Neural crest cell (in vitro differentiated cells): ENCODE measurements at places on chromosomes 4 and X. TPM values are rescaled to one million over a fixed set of nuclear protein-coding genes. Genes with fewer than 3 reads are reported as not detected.

DNA sequence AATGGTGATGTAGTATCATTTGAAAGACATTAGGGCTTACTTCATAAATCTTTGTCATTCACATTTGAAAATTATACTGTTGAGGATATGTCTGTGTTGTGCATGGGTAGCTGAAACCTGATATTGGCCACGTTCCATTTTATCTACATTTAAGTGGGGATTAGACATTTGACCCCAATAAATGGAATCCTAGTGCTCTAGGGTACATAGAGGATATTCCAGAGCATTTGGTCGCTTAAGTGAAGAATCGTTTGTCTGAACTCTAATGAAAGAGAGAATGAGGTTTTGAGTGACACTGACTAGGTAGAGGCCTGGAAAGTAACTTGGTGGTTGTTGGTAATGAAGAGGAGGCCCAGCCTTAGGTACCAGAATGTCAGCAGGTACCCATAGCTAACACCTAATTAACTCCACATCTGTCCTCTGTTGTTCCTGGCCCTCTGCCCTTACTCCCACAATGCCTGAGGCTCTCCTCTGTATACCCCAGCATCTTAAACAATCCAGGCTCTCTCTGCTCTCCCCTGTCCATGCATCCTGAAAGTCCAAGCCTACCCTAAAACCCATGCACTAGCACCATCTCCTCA, 299.5 kb upstream of the KLF3 start:
- H3K4me3 ChIP-seq = no peak overlapping the region
- H3K4me1 ChIP-seq = no peaks in the 10 kb centered on the region
- no peaks in the 10 kb centered on the region for H3K27me3 ChIP-seq
- H3K27ac ChIP-seq = no peak overlapping the region
- no peak for DNase-seq

FTSJ1 gene
- 42.2 and 45.8 TPM in 2 replicates for total RNA-seq

- peaks cover 16% of the 10 kb centered on the region for H3K27me3 ChIP-seq
- no peak overlapping the region for H3K4me3 ChIP-seq
- DNase-seq = no peak
- H3K27ac ChIP-seq = no peak overlapping the region
- peaks cover 3% of the 10 kb centered on the region for H3K36me3 ChIP-seq
Measured at GRCh38 chr4:8730159-8730558, 137.6 kb downstream of the CPZ start.

GRCh38 chrX:79408623-79409322, 41.6 kb upstream of the ITM2A start:
- H3K27ac ChIP-seq = no peak overlapping the region
- H3K4me3 ChIP-seq = no peak overlapping the region
- peaks cover 4% of the 10 kb centered on the region for H3K36me3 ChIP-seq
- H3K4me1 ChIP-seq = no peaks in the 10 kb centered on the region

COX18 gene
- total RNA-seq = 20.1 and 20.4 TPM in 2 replicates

FBXW7 gene
- total RNA-seq = 33.4 and 42.4 TPM in 2 replicates

DNA sequence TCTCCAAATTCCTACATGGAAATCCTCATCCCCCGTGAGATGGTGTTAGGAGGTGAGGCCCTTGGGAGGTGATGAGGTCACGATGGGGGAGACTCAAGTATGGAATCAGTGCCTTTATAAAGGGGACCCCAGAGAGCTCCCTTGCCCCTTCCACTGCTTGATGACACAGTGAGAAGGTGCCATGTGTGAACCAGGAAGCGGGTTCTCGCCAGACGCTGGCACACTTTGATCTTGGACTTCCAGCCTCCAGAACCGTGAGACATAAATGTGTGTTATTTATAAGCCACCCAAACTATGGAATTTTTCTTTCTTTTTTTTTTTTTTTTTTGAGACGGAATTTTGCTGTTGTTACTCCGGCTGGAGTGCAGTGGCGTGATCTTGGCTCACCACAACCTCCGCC, 237.6 kb downstream of the DHRSX start:
- H3K4me3 ChIP-seq = no peak overlapping the region
- H3K36me3 ChIP-seq = peaks cover 5% of the 10 kb centered on the region
- no peaks in the 10 kb centered on the region for H3K27me3 ChIP-seq

KCND1 gene
- 1.2 TPM in 2 replicates for total RNA-seq

GRCh38 chr4:38976308-38976707, 55.9 kb downstream of the TMEM156 start:
- H3K36me3 ChIP-seq = no peaks in the 10 kb centered on the region
- no peaks in the 10 kb centered on the region for H3K27me3 ChIP-seq
- H3K27ac ChIP-seq = no peak overlapping the region
- H3K4me3 ChIP-seq = no peak overlapping the region

C4orf51 gene
- not detected in 2 replicates for total RNA-seq

DNA sequence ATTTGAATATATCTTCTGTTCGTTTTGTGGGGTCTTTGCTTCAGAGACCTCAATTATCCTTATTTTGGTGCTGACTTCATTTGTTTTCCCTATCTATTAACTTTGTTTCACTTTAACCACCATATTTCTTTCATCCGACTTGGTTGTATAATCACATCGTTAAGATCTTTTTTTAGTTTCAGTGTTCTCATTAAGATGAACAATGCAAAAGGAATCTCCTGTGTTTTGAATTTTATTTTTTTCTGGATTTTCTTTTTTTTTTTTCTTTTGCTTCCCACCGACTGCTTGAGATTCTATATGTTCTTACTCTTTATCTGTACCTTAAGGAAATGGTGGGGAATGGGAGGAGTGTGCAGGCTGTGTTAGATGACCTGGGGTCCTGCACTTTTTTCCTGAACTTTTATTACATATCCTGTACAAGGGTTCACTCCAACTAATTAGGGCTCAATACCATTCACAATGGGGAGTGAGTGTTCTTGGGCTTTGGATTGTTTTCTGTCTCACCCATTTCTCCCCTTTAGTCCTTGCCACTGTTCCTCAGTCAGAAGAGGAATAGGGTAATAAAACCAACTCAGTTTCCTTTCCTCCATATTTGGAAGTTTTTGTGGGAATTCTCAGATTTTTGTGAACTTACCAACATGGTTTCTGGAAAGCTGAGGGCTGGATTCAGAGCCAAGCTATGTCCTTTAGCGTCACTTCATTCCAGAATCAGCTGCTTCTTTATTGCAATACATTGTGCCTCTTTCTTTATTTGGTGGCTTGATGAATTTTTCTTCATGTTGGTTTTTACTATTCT, 43.2 kb upstream of the BMPR1B start:
- DNase-seq = no peak
- no peaks in the 10 kb centered on the region for H3K36me3 ChIP-seq
- no peak overlapping the region for H3K4me3 ChIP-seq
- H3K27ac ChIP-seq = no peak overlapping the region
- H3K4me1 ChIP-seq = no peaks in the 10 kb centered on the region

GRCh38 chrX:57172544-57172943, 35.3 kb upstream of the SPIN2A start:
- no peak overlapping the region for H3K27ac ChIP-seq
- no peak overlapping the region for H3K4me3 ChIP-seq
- H3K27me3 ChIP-seq = no peaks in the 10 kb centered on the region
- no peaks in the 10 kb centered on the region for H3K36me3 ChIP-seq

DNA sequence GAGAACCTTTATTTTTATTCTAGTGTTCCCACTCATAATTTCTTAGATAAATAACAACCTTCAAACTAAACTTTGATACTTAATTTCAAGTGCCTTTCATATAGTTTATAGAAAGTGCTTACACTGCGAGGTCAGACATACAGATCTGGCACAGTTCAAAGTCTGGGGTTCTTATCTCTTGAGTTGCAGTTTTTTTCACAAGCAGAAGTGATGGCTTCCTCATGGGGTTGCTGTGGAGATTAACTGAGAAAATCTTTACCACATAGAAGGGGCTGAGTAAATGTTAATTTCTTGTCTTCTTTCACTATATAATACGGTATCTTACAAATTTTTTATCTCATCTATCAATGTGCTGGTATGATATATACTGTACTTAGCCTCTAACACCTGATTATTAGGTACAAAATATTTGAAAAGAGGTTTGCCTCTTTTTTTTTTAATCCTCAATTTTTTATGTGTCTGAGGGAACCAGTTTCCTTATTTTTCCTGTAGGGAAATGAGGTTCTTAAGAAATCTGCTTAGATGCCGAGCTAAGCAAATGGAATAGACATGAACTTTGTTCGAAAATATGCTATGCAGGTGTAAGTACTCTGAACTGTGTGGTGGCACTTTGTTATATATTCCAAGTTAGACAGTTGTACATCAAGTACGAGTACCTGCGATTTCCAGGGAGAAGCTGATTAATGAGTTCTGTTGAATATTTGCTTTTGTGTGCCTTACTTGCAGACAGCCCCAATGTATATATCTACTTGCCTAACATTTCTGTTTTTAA, 3.3 kb downstream of the ING2 start:
- no peaks in the 10 kb centered on the region for H3K27me3 ChIP-seq
- H3K4me3 ChIP-seq = peak overlapping the region; percentile 69
- H3K36me3 ChIP-seq = peaks cover 6% of the 10 kb centered on the region
- no peak overlapping the region for H3K27ac ChIP-seq
- DNase-seq = no peak

CNKSR2 gene
- total RNA-seq = 21.0 and 22.4 TPM in 2 replicates

DNA sequence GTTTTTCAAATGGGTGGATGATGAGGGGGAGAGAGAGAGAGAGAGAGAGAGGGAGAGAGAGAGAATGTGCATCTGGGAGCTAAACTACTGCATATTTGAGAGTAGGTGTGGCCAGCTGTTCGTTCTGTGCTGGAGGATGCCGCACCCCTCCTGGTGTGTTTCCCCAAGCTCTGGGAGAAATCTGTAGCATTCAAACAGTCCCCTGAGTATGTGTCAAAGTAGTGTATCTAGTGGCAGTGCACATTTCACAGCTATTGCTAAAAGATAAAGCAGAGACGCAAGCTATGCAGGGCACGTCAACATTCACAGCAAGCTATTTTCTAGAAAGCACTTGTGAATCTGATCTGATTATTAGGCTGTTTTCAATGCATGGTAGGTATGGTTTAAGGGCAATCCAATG, 83.5 kb upstream of the LIMCH1 start:
- peaks cover 1% of the 10 kb centered on the region for H3K36me3 ChIP-seq
- peaks cover 3% of the 10 kb centered on the region for H3K27me3 ChIP-seq
- no peak overlapping the region for H3K4me3 ChIP-seq
- DNase-seq = no peak
- H3K4me1 ChIP-seq = peaks cover 37% of the 10 kb centered on the region
- H3K27ac ChIP-seq = no peak overlapping the region

AVPR2 gene
- total RNA-seq = not detected in 2 replicates

- DNase-seq = no peak
- no peaks in the 10 kb centered on the region for H3K27me3 ChIP-seq
- no peak overlapping the region for H3K27ac ChIP-seq
- H3K4me1 ChIP-seq = peaks cover 51% of the 10 kb centered on the region
- no peak overlapping the region for H3K4me3 ChIP-seq
- peaks cover 31% of the 10 kb centered on the region for H3K36me3 ChIP-seq
Measured at GRCh38 chr4:24576276-24576675, 8.1 kb downstream of the DHX15 start.

GRCh38 chrX:13254870-13255269, 65.0 kb downstream of the ATXN3L start:
- H3K4me3 ChIP-seq = no peak overlapping the region
- DNase-seq = no peak
- peaks cover 3% of the 10 kb centered on the region for H3K4me1 ChIP-seq
- H3K36me3 ChIP-seq = peaks cover 2% of the 10 kb centered on the region
- no peaks in the 10 kb centered on the region for H3K27me3 ChIP-seq

VGLL1 gene
- total RNA-seq = not detected in 2 replicates

GRCh38 chrX:21912220-21912619, 28.3 kb upstream of the SMS start:
- H3K27ac ChIP-seq = no peak overlapping the region
- no peaks in the 10 kb centered on the region for H3K27me3 ChIP-seq
- H3K4me3 ChIP-seq = no peak overlapping the region

- H3K27ac ChIP-seq = no peak overlapping the region
- peaks cover 21% of the 10 kb centered on the region for H3K27me3 ChIP-seq
- H3K4me1 ChIP-seq = no peaks in the 10 kb centered on the region
Measured at GRCh38 chrX:105975382-105975781, 63.1 kb downstream of the SERPINA7 start.

MMGT1 gene
- total RNA-seq = 19.3 and 21.0 TPM in 2 replicates

DNA sequence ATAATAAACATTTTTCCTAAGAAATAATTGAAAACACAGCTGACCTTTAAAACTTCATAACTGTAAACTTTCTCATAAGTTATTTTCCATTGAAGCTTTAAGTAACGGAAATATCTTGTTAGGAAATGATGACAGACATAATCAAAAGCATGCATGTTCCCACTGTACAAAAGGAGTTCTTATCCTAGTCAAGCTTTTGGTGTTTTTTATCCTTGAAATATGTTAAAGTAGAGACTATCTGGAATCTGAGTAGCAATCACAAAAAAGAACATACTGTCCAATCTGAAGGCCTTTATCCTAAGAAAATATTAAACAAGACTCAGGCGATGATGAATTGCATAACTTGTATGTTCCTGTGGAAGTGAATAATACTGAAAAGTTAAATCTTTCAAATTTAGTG, 14.4 kb downstream of the GEMIN8 start:
- peaks cover 5% of the 10 kb centered on the region for H3K36me3 ChIP-seq
- DNase-seq = no peak
- H3K4me1 ChIP-seq = no peaks in the 10 kb centered on the region
- H3K27me3 ChIP-seq = no peaks in the 10 kb centered on the region
- no peak overlapping the region for H3K27ac ChIP-seq
- H3K4me3 ChIP-seq = no peak overlapping the region

DNA sequence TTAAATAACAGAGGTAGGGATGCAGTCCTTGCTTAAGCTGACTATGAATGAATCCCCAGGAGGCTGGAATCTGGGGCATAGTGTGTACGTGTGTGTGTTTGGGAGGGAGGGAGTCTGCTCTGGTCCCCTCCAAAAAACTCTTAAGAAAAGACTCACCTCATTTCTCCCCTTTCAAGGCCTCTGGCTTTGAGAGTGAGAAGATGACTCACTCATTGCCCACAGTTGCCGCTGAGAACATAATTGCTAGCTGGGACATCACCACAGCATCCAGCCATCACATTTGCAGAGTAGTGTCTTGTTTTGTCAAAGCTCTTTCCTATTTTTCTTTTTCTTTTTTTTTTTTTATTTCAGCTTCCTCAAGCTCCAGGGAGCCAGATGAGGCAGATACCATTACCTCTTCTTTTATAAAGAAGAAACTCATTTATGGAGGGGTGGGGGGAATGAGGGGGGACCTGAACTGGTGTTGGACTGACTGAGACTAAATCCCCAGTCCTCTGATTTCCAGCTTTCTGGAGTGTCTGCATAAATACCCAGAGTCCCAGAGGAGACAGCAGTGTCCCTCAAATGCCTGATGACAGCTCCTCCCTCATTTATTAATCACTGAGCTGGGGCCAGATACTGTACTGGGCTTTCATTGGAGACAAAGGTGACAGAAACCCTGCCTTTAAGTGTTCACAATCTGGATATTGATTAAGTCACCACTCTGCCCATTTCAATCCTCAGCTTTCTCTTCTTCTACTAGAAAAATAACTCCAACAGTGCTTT, 61.9 kb upstream of the LAS1L start:
- no peaks in the 10 kb centered on the region for H3K36me3 ChIP-seq
- no peak for DNase-seq
- H3K4me3 ChIP-seq = no peak overlapping the region
- peaks cover 6% of the 10 kb centered on the region for H3K27me3 ChIP-seq

DNA sequence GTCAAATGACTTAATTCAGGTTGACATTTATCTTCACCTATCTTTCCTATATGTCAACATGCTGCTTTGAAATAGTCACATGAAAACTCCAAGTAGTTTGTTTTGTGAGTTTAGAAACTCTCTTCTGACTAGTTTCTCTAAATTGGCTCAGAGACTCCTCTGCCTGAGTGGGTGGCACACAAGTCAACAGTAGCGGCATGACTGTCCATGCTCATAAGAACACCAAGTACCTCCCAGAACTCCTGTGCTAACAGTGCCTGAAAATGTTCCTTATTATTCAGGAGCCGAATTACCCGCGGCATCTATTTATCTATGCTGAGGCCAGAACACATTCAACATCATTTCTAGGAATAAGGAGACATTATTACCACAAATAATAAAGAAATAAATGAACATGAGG, 116.3 kb downstream of the SORBS2 start:
- H3K36me3 ChIP-seq = no peaks in the 10 kb centered on the region
- H3K27ac ChIP-seq = no peak overlapping the region
- H3K4me3 ChIP-seq = no peak overlapping the region
- no peak for DNase-seq
- H3K4me1 ChIP-seq = peaks cover 18% of the 10 kb centered on the region
